ENCODE measurements at places on chromosomes 3 and 15.

DNA sequence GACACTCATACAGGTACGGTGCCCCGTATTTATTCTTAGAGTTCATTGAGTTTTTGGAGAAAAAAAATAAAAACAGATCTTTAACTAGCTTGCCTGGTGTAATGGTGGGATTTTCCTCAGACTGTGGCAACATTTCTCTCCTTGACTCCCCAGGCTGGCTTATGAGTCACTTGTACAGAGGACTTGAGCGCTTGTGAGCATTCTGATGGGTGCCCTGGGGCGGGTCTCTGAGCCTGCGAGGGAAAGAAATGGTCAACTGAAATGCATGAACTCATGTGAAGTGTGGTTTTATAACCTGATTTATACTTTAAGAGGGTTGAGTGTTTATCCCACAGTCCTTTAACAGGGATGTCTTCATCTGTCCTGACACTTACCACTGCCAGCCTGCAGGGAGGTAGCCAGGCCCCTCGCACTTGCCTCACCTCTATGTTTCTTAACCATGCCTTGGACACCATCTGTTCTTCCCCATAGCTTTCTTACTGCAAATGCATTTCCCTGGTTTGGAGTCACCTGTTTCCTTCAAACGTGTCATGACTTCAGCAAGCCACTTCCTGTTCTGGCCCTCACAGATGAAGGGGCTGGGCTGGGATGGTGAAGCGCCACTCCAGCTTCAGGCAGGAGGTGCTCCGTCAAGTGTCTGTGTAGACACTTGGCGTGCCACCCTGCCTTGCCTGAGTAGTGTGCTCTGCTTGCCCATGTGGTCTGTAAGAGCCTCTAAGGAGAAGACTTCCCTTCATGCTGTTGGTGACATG is 118.7 kb downstream of the PDE8A start:
- no peak for DNase-seq

GRCh38 chr3:23704298-23704697 is 101.5 kb upstream of the UBE2E1 start:
- DNase-seq, result no peak

- DNase-seq, result no peak
Observed at GRCh38 chr3:189637750-189638149, 6.6 kb downstream of the TP63 start.

DNA sequence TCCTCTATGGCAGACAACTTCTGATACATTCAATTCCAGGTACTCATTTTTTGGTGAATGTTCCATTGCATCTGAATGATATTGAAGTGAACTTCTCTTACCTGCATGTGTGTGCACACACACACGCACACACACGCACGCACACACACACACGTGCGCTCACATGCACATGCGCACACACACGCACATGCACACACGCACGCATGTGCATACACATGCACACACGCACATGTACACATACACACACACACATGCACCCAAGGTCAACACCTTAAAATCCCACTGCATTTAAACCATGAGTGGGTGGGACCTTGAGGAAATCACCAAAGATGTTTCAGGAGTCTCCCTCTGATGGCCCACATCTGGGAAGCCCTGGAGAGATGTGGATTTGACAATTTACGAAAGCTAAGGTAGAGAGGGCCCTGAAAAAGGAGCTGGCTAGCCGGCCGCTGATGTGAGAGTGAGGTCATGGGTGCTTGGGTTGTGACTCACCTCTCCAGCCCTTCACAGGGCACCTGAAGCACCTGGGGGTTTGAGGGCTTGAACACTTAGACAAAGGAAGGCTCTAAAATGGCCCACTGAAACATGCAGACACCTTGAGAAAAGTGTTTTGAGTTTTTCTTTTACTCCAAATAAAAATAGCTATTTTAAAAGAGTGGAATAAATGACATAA is 269.1 kb upstream of the LRRFIP2 start:
- DNase-seq, result no peak

GRCh38 chr15:44676676-44677075 is 13.2 kb upstream of the SPG11 start:
- no peak for DNase-seq

GRCh38 chr15:35627696-35628095 is 81.7 kb upstream of the DPH6 start:
- DNase-seq, result no peak

- no peak for DNase-seq
Observed at GRCh38 chr3:72818092-72818773, 30.0 kb downstream of the SHQ1 start.

- no peak for DNase-seq
Observed at GRCh38 chr15:89836267-89837133, 21.8 kb upstream of the ANPEP start.

GRCh38 chr3:153095441-153095840 is 66.6 kb upstream of the RAP2B start:
- no peak for DNase-seq

DNA sequence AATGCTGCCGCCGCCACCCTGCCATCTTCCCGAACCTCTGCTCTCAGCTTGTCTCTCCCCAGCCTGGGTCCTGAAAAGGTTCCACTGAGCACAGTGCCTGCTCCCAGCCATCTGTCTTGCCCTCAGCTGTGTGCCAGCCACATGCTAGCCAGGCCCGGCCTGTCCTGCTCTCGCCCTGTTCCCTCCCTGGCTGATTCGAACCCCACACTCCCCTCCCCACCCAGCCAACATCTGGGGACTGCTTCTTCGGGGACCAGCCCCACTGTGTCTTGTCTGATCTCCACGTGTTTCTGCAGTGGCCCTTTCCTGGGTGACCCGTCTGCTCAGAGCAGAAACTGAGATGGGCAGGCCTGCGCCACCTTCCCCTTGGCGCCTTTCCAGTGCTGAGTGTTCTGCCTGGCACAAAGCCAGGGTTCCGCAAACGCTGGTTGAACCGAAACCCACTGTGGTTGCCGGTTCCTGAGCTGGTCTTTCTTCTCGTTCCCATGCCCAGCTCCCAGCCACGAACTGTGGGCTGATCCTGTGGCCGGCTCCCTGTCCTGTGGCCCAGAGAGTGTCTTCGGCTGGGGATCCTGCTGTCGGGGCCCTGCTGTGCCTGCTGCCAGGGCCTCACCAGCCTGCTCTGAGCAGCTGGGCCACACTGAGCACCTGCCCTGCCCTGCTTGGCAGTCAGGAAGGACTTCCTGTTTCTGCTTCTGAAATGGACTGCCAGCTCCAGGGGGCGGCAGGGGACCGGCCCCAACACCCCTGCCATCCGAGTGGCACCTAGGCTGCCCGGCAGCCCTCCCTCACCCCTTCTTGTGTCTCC is 62.7 kb upstream of the KLF13 start:
- no peak for DNase-seq

DNA sequence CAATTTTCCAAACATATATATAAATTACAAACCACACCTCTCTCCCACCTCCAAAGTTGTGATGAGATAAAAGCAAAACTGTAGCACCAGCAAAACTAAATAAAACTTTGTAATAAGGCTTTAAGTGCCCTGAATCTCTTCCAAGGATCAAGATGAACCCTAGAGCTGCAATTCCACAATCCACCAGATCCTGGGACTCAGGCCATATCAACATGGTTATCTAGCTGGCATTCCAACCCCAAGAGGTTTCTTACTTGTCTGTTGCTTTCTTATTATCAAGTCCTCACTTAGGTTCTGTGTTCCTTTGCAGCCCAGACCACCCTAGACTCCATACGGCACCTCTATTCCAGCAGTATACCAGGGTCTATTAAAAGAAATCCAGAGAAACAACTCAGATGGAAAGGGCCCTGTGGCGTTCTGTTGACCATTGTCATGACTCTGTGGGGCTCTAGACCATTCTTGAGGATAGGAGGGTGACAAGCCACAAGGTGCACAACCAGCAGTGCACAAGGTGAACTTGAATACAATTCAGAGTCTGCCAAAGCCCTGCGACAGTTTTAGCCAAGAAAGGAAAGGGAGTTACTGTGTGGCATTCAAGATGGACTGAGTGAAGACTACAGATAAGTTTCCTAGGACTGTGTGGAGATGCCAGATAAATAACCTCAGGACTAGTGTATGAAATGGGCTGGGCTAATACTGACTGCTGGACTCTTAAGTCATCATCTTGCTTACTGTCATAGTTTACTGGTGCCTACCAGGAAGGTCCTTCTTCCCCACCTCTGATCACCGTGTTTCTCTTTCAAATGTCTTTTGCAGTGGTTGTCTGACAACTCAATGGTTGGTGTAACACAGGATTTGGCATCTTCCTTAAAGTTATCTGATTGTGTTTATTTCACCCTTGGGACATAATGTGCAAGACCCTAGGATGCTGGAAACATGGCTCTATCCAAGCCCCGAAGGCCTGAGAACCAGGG is 27.2 kb downstream of the ACKR2 start:
- DNase-seq, result no peak

DNA sequence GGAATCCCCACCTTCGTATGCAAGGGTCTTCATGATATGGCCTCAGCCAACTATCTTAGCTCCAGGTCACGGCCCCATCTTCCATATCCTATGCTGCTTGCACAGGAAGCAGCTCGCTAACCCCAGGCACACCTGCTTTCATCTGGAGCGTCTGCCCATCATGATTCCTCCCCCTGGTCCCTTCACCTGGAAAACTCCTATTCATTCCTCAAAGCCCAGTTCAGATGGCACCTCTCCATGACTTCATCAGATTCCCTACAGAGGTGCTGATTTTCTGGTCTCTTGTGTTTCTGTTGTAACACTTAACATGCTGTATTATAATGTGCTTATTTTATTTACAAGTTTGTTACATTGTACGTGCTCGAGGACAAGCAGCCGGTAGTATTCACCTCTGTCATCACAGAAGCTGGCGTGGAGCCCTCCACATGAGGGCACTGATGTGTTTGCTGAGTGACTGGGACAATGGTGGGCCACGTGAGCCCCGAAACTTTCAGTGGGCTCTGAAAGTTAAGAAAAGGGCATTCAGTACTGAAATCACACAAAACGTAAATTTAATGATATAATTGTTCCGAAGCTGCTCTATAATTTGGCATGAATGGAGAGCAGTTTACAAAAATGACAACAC is 16.2 kb downstream of the MUC20 start:
- DNase-seq, result no peak

DNA sequence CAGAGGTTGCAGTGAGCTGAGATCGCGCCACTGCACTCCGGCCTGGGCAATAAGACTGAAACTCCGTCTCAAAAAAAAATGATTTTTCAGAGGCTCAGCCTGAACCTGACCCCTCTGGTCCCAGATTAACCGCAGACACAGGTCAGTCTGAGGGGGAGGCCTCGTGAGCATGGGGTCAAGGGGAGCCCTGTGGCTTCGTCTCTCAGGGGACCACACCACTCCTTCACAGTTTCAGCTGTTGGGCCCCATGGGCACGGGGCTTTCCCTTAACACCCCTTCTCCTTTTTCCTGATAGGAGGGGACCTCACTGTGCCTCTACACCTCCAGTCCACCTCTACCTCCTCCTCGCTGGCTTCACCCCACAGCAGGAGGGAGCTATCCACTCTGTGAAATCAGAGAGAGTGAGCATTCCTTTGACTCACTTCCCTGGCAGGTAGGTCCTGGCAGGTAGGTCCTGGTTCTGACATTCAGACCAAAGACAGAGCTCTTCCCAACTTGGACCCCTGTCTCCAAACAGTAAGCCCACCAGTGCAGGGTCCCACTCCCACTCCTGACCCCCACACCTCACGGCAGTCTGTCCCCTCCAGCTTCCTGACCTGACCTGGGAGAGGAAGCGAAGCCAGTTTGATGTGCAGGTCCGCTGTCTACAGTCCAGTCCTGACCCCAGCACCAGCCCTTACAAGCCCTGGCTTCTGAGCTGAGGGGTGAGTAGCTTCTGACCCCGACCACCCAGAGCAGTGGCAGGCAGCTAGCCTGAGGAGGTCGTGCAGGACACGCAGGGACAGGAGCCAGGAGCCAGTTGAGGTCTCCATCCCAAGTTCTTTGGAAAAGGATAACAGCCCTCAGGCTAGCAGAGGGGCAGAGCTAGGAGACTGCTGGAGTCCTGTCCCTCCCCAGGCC is 9.0 kb downstream of the RRP9 start:
- DNase-seq, result no peak

- DNase-seq, result no peak
Observed at GRCh38 chr3:175269394-175269793, 410.3 kb downstream of the NAALADL2 start.

GRCh38 chr3:46908986-46909534 is 31.5 kb downstream of the PTH1R start:
- no peak for DNase-seq

DNA sequence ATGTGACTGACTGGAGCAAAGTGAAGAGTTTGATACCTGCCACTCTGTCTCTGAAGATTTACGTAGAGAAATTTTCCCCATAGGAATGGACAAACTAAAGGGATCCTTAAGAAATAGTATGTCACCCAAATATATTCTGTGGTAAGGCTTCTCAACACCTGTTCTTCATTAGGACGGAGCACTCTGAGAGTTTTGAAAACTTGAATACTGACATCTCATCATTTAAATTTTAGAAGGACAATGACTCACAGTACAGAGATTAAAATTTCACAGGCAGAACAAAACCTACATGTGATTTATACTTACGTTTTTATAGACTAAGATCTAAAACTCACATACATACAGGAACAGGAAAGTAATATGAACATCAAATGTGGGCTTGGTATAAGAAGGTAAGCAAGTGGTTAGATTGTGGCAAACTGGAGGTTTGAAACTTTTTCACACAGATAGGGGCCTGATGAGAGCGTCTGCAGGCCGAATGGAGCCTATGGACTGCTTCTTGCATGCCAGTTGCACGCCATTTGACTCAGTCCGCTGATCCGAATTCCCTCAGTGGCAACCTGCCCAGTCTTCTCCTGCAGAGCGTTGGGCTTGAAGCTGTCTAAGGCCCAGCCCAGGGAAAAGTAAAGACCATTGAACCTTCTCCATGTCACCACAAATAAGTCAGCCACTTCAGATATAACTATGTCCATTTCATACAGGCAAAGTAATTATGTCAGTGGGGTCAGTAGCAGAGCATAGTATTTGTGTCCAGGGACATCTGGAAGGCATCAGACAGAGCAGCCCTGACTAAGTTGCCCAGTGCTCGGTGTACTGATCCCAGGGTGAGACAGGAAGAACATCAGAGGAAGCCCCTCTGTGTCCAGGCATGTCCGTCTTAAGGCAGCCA is 45.7 kb downstream of the ZBTB38 start:
- no peak for DNase-seq

DNA sequence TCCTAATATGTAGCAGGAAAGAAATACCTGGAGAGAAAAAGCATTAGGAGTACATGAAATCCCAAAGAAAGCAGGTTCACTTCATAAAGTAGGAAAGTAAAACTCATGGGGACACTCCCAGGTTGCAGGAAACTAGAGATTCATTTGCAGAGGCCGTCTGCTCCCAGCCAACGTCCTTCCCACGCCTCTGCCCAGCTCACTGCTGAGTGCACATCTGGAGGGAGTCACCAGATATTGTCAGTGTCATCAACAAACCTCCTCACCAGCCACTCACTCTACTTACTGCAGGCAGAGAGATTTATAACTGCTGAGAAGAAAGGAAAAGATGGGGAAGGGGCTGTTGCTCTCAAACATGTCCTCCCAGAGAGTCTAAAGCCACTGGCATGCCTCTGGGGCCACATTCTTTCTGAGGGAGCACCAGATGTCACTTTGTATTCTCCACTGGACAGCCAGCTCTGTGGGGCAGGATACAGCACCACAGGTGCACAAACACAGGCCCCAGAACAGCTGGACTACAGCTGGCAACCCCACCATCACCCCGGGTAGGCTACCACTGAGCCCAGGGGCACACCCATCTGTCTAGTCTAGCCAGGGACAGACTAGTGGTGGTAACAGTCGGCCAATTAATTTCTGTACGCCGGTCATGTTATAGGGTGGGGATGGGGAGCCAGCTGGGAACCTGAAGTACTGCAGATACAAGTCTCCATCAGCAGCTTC is 64.5 kb downstream of the NPTN start:
- DNase-seq, result no peak
